ENCODE measurements at places on chromosomes 13 and 19. TPM values are rescaled to one million over a fixed set of nuclear protein-coding genes. Genes with fewer than 3 reads are reported as not detected.

MEGF8 gene
- 5.3 TPM for total RNA-seq

NLRP12 gene
- not detected for total RNA-seq

KLF1 gene
- total RNA-seq = 0.37 TPM

SYMPK gene
- total RNA-seq = 128 TPM

CYP2S1 gene
- total RNA-seq = 0.84 TPM

KCNC3 gene
- 9.7 TPM for total RNA-seq

STXBP2 gene
- total RNA-seq = 75.2 TPM

All from activated CD4-positive, alpha-beta T cell treated with anti-CD3 and anti-CD28 coated beads for 36 hours (primary cell).